ENCODE measurements at places on chromosomes 7 and 10.

GRCh38 chr10:8726084-8726778 lies 671.7 kb downstream of the GATA3 start:
- no peak for DNase-seq

DNA sequence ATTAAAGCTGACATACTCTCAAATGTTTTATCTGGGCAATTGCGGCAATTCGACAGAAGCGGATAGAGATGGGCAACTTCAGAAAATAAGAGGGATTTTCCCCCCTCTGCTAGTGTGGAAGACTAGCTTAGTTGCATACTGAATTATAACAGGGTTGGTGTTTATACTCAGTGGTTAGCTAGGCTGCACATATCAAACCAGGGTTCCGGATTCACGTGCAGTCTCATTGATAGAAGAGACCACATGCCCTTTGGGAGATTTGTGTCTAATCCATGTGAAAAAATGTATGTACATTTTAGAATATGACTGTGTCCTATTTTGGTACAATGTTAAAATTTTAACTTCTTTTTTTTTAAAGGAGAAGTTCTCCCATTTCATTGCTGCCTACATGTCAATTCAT lies 136.9 kb upstream of the FZD1 start:
- no peak for DNase-seq

GRCh38 chr7:121402701-121403100 lies 6.6 kb upstream of the FAM3C start:
- DNase-seq: no peak

DNA sequence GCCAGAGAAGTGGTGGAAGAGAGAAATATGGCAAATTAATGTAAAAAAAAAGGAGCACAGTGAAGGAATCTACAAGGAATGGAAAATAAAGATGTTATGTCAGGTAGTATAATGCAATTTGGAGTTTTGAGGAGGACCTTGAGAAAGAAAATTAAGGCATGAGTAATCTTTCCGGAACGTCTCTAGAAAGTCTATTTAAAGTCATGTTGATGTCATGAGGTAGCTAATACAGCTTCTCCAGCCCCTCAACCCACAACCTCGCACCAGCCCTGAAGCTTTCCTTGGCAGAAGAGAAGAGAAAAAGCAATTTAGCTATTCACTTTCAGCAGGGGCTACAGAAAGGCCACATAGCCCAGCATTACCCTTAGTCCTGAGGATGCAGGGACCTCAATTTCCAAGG lies 22.5 kb downstream of the TRDMT1 start:
- no peak for DNase-seq

GRCh38 chr10:127695431-127695830 lies 41.6 kb upstream of the FOXI2 start:
- DNase-seq: no peak

DNA sequence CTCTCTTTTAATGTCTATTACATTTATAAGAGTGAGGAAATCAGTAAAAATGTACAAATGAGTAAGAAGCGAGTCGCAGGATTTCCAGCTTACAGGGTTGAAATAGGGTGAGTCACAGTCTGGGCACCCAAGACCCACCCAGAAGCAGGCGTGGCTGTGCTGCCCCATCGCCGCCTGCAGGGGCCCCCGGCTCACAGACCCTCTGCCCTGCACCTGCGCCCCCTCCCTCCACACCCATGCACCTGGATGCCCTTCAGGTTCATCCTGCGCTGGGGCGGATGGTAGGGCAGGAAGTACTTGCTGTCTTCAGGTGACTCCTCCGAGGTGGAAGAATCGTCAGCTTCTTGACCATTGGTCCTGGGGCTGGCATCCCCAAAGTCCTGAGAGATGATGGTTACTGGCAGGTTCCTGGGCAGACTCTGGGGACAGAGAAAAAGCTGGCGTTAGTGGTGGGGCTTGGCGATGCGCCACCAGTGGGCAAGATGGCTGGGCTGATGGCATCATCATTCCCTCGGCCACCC lies 90.2 kb upstream of the GNA12 start:
- DNase-seq: no peak

GRCh38 chr7:100090527-100091410 lies 2.0 kb downstream of the COPS6 start:
- DNase-seq: no peak

DNA sequence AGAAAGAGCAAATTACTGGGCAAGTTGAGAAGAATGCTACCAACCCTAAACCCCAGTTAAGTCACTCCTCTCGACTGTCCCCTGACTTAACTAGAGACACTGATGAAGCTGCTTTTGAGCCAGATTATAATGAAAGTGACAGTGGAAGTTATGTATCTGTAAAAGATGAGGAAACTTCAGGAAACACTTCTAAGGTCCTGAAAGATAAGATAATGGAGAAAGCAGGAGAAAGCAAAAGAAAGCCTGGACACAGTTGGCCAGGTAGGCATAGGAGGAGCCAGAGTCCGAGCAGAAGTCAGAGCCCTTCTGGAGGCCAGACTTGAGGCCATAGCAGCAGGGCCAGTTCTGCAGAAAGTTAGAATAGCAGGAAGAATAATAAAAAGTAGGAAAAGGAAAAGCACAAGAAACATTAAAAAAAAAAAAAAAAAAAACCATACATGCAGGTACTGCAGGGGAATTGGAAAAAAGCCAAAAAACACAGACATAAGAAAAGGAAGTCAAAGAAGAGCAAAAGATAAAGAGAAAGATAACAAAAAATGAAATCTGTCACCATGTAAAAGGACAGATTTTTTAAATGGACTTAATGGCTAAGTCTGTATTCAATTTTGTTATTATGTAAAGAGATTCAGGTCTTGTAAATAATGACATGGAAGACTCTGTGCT lies 101.0 kb upstream of the KCNMA1 start:
- no peak for DNase-seq

DNA sequence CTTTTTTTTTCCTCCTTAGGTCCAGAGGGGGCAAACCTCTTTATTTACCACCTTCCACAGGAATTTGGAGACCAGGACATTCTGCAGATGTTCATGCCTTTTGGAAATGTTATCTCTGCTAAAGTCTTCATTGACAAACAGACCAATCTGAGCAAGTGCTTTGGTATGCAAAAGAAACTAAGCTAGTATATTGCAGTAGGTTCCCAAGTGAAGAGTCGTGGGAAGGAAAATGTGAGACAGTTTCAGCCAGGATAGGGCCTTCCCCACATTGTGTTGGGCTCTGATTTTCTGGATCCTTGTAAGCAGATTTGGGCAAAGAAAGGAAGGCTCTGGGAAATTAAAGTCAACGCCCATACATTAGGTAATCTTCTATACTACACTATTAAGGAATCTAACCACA lies 285.6 kb downstream of the USP6NL start:
- DNase-seq: no peak

- no peak for DNase-seq
Measured at GRCh38 chr10:8221451-8221850, 167.0 kb downstream of the GATA3 start.

DNA sequence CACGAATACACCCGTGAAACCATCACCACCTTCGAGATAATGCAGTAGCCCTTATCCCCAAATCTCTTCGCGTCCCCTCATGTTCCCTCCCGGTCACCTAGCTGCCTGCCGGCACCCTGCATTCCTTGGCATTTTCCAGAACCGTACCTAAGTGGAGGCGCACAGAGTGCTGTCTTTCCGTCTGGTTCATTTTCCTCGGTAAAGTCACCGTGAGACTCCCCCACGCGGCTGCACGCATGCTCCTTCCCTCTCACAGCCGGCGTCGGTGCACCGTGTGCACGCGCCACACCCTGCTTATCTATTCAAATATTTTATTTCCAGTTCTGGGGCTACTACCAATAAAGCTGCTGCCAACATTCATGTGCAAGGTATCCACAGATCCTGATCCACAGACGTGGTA lies 65.5 kb upstream of the NKX6-2 start:
- DNase-seq: no peak

DNA sequence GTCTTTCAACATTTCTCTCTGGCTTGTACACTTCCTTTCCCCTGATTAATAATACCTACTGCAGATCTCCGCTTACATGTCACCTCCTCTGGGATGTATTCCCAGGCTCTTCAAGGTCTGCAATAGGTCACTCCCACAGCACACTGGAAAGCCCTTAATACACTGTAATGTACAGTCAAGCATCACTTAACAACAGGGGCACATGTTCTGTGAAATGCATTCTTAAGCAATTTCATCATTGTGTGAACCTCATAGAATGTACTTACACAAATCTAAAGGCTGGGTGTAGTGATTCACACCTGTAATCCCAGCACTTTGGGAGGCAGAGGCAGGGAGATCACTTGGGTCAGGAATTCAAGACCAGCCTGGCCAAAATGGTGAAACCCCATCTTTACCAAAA lies 1.9 kb downstream of the COX15 start:
- DNase-seq: no peak
